ENCODE measurements at places on chromosomes 11 and 22.

DNA sequence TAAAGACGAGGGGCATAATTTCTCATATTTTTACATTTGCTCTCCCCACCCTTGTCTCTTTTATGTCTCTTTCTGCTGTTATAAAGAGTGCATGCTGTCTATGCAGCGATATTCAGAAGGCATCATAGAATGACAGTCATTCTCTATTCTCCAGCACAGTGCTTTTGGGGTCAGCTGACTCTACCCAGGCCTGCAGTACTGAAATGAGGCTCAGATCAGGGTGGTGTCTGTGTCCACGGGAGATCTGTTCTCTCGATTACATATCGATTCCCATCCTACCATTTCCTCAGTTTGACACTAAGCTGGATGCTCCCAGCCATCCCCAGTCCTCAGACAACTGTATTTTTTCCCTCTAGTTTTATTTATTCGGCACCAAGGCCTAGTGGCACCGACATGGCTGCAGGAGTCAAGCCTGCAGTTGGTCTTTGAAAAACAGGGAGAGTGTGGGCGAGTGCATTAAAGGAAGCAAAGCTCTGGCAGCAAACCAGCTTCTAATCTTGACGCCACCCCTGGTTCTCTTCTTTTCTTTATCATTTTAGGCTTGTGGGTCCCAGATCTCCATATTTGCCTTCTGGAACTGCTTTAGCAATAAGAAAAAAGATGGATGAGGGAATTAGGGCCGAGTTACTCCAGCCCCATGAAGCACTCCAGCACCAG, 71.6 kb upstream of the PICALM start:
- DNase-seq = no peak

DNA sequence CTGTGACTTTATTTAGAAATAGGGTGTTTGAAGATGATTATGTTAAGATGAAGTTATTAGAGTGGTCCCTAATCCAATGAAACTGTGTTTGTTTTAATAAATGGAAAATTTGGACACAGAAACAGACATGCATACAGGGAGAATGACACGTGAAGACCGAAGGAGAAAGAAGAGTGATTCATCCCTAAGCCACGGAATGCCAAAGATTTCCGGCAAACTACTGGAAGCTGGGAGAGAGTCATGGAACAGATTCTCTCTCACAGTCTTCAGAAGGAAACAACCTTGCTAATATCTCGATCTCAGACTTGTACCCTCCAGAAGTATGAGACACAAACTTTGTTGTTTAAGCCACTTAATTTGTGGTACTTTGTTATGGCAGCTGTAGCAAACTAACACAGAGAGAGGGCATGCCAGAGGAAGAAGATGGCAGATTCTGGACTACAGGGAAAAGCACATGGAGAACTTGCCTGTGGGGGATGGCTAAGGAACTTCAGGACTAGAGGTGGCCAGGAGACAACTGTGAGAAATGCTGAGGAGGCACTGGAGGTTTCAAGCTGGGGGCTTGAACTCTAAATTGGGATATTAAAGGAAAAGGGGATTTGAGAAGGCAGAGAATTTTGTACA, 733.5 kb upstream of the CCDC90B start:
- DNase-seq = no peak

DNA sequence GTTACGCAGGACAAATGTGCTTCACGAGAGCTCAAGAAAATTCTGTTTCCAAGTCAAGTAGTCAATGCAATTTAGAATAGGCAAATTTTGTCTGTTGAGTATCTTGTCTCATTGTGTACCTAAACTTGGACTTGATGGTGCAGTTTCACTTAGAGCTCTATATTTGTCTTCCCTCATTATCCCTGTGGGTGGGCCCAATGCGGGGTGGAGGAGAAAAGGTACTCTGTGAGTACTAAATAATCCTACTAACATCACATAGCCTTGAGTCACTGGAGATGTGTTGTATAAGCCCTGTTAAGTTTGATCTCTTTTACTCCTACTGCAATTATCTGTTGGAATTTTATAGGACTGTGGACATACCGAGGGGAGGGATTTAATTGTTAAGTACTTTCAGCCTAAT, 331.2 kb downstream of the METTL15 start:
- DNase-seq = no peak

GRCh38 chr22:50145721-50146438, 24.7 kb upstream of the PANX2 start:
- DNase-seq = no peak

- no peak for DNase-seq
These were observed 22.9 kb upstream of the FCHSD2 start for GRCh38 chr11:73164803-73165540.

DNA sequence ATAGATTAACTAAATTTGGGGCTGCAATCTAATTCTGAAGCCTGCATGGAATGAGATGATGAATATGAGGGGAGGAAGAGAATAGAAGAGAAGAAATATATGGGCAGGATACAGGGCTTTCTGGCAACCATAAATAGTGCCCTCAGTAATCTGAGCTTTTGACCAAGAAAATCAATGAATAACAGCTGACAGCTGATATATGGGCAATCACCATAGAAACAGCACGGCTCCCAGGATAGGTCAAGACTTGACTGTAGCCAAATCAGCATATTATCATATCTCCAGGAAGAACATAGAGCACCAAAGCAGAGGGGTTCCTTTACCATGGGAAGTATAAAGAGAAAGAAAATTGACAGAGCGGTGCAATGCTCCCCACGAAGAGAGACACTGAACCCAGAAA, 643.8 kb upstream of the TENM4 start:
- DNase-seq = no peak

GRCh38 chr22:44458044-44459020, 39.7 kb downstream of the RTL6 start:
- no peak for DNase-seq

DNA sequence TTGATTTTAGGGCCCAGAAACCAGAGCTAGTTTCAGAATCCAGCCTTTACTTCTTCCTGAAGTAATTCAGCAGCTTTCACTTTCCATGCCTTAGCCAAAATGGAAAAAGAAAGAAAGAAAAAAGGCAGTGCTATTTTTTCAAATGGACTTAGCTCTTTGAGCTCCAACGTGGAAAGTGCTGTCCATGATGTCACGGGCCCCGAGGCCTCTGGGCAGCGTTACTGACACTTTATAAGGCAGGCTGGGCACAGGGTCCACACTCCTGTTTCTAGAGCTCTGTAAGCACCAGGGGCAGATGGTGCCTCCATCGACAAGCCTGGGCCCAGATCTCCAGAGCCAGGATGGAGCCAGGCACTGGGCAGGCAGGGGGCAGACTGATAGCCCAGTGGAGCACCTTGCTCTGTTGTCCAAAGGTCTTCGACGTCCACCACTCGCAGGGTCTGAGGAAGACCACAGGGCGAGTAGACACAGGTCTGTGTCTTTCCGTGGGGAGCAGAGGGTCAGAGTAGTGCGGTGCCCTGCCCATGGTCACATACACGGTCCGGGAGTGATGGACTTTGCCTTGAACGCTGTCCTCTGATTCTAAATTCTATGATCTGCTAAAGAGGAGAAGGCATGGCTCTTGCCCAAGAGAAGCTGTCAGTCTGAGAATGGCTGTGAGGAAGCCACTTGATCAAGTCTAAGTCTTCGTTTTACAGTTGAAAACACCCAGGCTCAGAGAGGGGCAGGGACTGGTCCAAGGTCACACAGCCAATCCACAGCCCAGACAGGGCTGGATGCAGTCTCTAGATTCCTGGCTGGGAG, 22.0 kb upstream of the WNT11 start:
- no peak for DNase-seq

DNA sequence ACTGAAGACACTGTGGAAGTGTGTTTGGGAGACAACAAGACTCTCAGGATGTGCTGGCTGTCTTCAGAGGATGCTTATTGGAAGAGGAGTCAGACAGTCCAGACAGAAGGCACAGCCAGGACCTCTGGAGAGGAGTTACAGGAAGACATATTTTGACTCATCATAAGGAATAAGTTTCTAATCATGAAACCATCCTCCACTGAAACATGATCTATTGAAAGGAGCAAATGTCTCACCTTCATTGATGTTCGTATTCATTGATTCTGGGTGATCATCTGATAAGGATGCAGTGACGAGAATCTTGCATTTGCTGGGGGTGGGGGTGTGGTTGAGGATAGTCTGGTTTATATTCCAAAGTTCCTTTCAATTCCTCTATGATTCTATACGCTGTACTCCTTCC, 2.5 kb upstream of the CXCR5 start:
- no peak for DNase-seq

DNA sequence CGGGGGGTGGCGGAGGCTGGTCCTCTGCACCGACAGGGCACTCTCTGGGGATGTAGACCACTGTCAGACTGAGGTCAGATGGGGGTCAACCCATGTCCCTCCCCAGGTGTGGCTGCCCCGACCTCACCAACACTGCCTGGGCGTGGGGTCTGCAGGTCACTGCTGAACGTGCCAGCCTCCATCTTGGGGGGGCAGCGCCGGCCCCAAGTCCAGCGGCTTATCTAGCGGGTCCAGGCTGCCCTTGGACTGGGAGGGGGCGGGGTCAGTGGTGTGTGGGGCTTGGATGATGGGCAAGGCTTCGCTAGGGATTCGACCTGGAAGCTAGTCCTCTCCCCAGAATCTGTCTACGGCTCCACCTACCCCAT, 178.2 kb downstream of the IGLL1 start:
- no peak for DNase-seq

- no peak for DNase-seq
These were observed 141.7 kb downstream of the CHST1 start for GRCh38 chr11:45523760-45524159.

GRCh38 chr22:20156042-20156389, 5.2 kb upstream of the CCDC188 start:
- DNase-seq = no peak

DNA sequence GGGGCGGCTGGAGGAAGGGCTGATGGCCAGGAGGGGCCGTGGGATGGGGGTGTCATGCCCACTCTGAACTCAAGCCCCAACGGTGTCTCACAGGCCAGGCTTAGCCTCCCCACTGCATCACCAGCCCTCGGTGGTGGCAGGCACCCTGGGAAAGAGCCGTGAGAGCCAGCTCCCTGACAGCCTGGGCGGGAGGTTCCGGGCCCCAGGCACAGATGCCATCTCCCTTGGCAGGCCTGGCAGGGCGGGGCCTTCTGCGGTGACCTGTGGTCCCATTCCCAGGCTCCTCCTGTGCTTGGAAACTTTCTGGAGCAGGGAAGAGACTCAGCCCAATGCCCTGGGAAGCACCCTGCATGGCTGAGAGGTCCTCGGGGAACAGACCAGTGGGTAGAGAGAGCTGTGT, 4.8 kb downstream of the PHLDA2 start:
- no peak for DNase-seq

GRCh38 chr11:47552056-47552565, 821 bp downstream of the CELF1 start:
- DNase-seq = no peak

GRCh38 chr11:73991471-73992006, 8.9 kb upstream of the UCP2 start:
- DNase-seq = no peak

GRCh38 chr22:20236052-20236717, 31.9 kb downstream of the RTN4R start:
- DNase-seq = no peak

- DNase-seq = no peak
These were observed 418.5 kb upstream of the SYN3 start for GRCh38 chr22:33476716-33477115.

DNA sequence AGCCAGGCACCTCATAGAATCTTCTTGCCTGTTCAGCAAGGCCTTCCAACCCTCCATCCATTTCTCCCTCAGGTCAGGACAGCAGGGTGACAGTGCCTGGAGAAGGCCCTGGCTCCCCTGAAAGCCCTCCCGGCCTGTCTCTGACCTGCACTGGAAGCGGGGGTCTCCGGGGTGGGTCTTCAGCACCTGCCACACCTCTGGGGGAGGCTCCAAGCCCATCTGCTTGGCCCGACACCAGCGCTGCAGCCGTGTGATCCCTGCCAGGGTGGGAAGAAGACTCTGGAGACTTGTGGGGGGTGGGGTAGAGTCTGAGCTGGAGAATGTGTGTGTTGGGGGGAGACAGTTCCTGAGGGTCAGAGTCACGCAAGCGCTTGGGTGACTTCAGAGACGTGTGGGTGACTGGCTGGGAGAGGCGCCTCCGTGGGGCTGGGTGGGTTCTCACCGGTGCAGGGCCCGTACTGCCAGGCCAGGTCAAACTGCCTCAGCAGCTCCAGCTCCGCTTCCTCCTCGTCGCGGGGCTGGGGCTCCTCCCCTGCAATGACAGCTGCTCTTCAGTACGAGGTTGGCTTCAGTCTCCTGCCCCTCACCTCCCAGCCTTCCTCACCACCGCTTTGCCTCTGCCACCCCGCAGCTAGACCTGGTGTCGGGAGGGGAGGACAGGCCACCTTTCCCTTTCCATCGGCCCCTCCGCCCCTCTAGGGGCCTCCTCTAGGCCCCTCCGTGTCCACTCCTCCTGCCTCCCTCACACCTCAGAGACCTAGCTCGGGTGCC, 615 bp downstream of the POLD4 start:
- no peak for DNase-seq

DNA sequence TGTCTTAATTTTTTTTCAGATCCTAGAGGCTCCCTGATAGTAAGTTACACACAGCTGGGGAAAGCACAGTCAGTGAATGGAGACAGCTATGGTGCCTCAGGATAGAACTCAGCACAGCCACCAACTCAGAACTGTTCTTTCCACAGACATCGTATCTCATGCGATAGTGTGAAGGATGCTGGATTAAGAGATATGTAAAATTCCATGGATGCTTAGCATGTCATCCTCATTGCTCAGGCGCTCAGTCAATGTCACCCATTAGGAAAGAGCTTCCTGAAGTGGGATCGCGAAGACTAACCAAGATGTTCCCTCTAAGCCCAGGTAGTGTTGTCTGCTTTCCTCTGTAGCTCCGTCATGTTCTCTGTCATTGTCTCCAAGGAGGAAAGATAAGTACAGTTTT, 1000.4 kb downstream of the OPCML start:
- no peak for DNase-seq

GRCh38 chr22:37352481-37352880, 70.2 kb downstream of the CYTH4 start:
- DNase-seq = no peak

GRCh38 chr22:46688949-46689348, 49.1 kb downstream of the CERK start:
- DNase-seq = no peak

DNA sequence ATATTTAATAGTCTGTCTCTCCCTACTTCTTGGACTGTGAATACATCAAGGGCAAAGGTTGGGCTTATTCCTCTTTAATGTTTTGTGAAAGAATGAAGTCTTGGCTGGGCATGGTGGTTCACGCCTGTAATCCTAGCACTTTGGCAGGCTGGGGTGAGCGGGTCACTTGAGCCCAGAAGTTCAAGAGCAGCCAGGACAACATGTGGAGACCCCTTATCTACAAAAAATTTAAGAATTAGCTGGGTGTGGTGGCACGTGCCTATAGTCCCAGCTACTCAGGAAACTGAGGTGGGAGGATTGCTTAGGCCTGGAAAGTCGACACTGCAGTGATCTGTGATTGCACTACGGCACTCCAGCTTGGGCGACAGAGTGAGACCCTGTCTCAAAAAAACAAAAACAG, 20.2 kb downstream of the RNF121 start:
- DNase-seq = no peak
